PC-3 (cell line): ENCODE measurements at places on chromosomes 6 and 20. TPM values are rescaled to one million over a fixed set of nuclear protein-coding genes. Genes with fewer than 3 reads are reported as not detected.

The CFAP61 gene
- total RNA-seq: not detected in 2 replicates

DNA sequence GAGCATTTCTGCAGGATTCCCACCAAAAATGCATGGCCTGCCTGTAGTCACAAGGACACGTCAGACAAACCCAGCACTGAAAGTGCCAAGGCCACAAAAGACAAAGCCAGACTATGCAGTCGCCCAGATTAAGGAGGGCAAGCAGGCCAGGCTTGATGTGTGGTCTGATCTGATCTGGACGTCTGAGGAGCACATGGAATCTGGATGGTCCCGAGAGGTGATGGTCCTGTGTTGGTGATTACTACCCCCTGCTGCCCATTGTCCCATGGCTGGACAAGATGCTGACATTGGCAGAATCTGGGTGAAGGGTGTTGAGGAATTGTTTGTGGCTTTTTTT is 17.1 kb downstream of the NPEPL1 start:
- H3K27ac ChIP-seq: no peak overlapping the region
- H3K4me1 ChIP-seq: no peaks in the 10 kb centered on the region
- H3K36me3 ChIP-seq: peaks cover 5% of the 10 kb centered on the region; the same call in 1 of the 2 replicates
- no peak overlapping the region for H3K4me3 ChIP-seq
- DNase-seq: no peak

The PDE10A gene
- total RNA-seq: 0.92 and 2.1 TPM in 2 replicates

GRCh38 chr20:38658879-38659596 is 57.4 kb downstream of the ARHGAP40 start:
- peak; percentile 58 for DNase-seq
- H3K27ac ChIP-seq: no peak overlapping the region
- H3K27me3 ChIP-seq: peaks cover 33% of the 10 kb centered on the region
- H3K4me1 ChIP-seq: no peaks in the 10 kb centered on the region

GRCh38 chr6:127550403-127550802 is 26.6 kb upstream of the C6orf58 start:
- peak; percentile 26 for DNase-seq
- no peak overlapping the region for H3K4me3 ChIP-seq
- H3K4me1 ChIP-seq: no peaks in the 10 kb centered on the region
- no peaks in the 10 kb centered on the region for H3K27me3 ChIP-seq

The HCK gene
- not detected in 2 replicates for total RNA-seq

DNA sequence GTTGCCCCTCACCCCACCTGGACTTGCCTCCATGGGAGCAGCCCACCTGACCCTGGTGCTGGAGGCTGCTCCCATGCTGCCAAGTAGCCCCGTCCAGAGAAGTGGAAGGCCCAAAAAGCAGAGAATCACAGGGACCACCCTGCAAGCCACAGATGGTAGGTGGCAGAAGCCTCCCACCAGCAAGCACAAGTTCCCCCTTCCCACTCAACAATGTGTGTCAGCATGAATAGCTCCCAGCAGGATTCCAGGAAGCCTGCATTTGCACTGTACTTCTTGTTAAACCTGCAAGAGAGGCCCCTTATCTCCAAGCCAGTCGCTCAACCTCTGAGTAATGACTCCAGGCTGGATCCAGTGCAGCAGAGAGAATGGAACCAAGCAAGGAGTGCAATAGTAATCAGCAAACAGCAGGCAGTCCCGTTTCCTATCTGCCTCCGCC is 180.8 kb upstream of the CST7 start:
- no peak overlapping the region for H3K4me3 ChIP-seq
- peak; percentile 28 for DNase-seq
- H3K36me3 ChIP-seq: no peaks in the 10 kb centered on the region
- no peak overlapping the region for H3K27ac ChIP-seq
- peaks cover 18% of the 10 kb centered on the region for H3K4me1 ChIP-seq
- peaks cover 23% of the 10 kb centered on the region for H3K27me3 ChIP-seq

The ANKRD66 gene
- total RNA-seq: not detected in 2 replicates

GRCh38 chr6:10210052-10210451 is 204.8 kb downstream of the TFAP2A start:
- H3K27ac ChIP-seq: no peak overlapping the region
- peak; percentile 68 for DNase-seq
- no peaks in the 10 kb centered on the region for H3K36me3 ChIP-seq
- H3K27me3 ChIP-seq: 0 out of 2 replicates have a peak, but pooled peaks cover under 1% of the 10 kb centered on the region
- H3K4me3 ChIP-seq: no peak overlapping the region

DNA sequence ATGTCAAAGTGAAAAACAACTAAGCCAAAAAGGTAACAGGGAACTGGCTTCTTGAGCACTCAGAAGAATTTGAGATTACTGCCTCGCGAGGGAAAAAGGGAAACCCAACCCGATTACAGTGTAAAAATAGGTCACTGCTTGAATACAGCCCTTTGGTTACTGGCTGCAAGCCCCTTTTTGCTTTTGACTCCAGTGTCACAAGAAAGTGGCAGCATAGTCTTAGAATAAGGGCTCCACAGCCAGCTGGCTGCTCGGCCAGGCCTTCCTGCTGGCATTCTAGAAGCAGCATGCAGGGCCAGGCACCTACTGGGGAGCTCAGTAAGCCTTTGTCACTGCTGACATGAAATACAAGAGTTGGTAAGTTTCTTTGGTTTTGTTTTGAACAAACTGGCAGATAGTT is 83.0 kb downstream of the ZHX3 start:
- H3K36me3 ChIP-seq: no peaks in the 10 kb centered on the region
- no peaks in the 10 kb centered on the region for H3K27me3 ChIP-seq
- H3K27ac ChIP-seq: no peak overlapping the region
- H3K4me3 ChIP-seq: no peak overlapping the region
- H3K4me1 ChIP-seq: peaks cover 20% of the 10 kb centered on the region

The TIAM2 gene
- 2.8 and 4.5 TPM in 2 replicates for total RNA-seq

- no peak for DNase-seq
- H3K27ac ChIP-seq: no peak overlapping the region
- no peak overlapping the region for H3K4me3 ChIP-seq
- H3K27me3 ChIP-seq: no peaks in the 10 kb centered on the region
- no peaks in the 10 kb centered on the region for H3K4me1 ChIP-seq
- no peaks in the 10 kb centered on the region for H3K36me3 ChIP-seq
Observed at GRCh38 chr6:166580076-166581050, 6.1 kb downstream of the RAMACL start.
